ENCODE measurements at places on chromosomes 5 and 9.

- DNase-seq = no peak
Measured at GRCh38 chr5:177310332-177310731, 1.4 kb downstream of the MXD3 start.

DNA sequence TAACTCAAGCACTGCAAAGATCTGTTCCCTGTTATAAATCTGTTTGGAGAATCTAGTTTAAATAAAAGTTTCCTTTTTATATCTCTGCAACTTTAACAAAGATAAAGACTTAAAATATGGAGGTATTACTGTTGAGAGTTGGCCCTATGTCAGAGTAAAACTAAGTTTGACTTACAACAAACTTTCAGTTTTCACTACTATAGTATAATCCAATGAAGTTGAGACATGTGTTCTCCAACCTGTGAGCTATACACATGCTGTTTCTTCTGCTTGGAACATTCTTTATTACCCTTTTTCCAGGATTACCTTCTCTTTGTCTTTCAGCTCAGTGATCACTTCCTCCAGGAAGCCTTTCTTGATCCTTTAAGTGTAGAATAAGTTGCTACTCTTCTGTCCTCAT is 1109.3 kb downstream of the MAT2B start:
- DNase-seq = no peak

- no peak for DNase-seq
Measured at GRCh38 chr5:120236360-120236759, 227.7 kb upstream of the PRR16 start.

- DNase-seq = no peak
Measured at GRCh38 chr5:50292735-50293394, 148.2 kb downstream of the EMB start.

- no peak for DNase-seq
Measured at GRCh38 chr9:98580956-98581355, 127.8 kb downstream of the GABBR2 start.

DNA sequence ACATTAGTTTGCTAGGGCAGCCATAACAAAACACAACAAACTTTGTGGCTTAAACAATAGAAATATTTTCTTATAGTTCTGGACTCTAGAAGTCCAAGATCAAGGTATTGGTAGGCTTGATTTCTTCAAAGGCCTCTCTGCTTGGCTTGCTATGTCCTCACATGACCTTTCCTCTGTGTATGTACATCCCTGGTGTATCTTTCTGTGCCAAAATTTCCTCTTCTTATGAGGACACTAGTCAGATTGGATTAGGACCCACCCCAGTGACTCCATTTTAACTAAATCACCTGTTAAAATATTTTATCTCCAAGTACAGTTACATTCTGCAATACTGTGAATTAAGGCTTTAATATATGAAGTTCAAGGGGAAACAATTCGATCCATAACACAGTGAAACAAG is 168.9 kb upstream of the CCNH start:
- DNase-seq = no peak

DNA sequence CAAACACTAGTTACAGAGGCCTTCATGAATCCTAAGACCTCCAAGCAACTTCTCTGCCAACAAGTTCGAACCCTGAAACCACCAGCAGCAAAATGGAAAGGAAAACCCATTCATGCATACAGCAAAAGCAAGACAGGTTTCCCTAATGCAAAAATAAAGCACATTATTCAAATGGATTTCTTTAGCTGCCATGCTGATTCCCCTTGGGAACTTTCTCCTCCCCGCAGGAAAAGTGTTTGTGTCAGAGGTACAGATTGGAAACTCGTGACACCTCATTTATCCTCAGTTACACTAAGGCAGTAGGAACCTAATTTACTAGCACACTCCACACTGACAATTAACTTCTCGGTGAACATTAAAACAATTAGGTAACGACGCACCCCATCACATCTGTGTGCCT is 63.4 kb downstream of the TLE1 start:
- no peak for DNase-seq

DNA sequence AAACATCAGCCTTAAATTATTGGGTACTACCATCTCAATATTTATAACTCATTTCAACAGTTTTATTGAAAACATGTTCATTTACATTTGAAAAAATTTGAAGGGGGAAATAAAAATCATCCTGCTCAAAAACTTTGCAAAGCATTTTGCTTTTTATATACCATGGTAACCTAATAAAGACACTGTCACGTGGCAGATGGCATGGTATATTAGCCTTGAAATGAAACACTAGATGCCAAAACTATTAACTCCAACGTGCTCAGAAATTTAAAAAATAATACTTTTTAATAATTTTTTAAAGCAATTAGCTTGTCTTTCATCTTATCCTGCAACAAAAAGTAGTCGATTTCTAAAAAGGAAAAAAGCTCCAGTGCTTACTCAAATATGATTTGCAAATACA is 88.6 kb upstream of the NFIB start:
- no peak for DNase-seq

DNA sequence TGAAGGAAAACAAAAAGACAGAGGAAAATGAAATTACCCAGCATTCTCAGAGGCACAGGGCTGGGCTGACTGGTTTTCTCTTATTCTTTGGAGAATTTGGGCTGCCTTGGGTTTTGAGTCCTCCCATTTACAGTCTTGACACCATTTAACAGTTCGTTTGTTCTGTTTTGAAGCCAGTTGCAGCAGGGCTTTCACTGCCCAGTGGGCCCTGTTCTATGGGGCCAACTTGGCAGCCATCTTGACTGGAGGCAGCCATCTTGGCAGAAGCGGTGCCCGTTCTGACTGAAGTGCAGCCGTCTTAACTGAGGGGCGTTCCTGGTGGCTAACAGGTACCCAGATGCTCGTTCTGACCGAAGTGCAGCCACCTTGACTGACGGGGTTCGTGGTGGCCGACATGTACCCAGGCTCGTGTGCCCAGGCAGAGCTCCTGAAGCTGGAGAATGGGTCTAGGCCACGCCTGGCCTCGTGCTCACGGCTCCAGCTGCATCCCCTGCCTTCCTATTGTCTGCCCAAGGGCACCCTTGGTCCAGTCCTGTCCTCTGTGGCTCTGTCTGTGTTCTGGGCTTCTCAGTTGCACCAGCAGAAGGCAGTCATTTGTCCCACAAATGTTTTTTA is 164.4 kb downstream of the GAPVD1 start:
- no peak for DNase-seq

DNA sequence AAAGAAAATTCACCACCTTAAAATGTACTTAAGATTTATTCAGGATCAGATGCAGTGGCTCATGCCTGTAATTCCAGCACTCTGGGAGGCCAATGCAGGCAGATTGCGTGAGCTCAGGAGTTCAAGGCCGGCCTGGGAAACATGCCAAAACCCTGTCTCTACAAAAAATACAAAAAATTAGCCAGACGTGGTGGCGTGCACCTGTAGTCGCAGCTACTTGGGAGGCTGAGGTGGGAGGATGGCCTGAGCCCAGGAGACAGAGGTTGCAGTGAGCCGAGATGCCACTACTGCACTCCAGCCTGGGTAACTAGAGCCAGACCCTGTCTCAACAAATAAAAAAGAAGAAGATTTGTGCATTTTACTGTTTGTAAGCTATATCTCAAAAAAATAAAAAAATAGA is 34.7 kb upstream of the GFPT2 start:
- DNase-seq = no peak

DNA sequence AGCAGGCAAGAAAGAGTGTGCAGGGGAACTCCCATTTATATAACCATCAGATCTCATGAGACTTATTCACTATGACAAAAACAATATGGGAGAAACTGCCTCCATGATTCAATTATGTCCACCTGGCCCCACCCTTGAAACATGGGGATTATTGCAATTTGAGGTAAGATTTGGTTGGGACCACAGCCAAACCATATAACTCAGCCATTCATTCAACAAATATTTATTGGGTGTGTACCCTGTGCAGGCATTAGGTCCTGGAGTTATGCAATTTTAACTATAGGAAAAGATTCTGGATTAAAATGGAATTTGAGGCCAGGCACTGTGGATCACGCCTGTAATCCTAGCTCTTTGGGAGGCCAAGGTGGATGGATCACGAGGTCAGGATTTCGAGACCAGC is 124.2 kb upstream of the GAS1 start:
- no peak for DNase-seq

GRCh38 chr5:178340187-178340586 is 107.6 kb upstream of the PHYKPL start:
- no peak for DNase-seq

DNA sequence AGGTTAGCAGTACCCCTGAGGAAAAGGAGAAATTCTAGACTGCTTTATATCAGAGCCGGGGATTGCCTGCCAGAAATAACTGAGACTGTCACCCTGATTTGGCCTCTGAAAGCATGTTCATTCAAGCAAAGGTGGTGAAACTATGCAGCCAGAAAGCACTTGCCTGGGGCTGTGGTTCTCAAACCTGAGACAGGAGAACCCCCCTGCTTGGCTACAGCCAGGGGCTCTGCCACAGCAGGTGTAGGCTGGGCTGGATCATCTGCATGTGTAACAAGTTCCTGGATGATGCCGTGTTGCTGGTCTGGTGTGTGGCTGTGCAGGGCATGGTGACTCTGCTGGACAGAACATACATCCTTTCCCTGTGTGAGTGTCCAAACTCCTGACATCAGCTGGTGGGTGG is 157.8 kb downstream of the NXNL2 start:
- no peak for DNase-seq

DNA sequence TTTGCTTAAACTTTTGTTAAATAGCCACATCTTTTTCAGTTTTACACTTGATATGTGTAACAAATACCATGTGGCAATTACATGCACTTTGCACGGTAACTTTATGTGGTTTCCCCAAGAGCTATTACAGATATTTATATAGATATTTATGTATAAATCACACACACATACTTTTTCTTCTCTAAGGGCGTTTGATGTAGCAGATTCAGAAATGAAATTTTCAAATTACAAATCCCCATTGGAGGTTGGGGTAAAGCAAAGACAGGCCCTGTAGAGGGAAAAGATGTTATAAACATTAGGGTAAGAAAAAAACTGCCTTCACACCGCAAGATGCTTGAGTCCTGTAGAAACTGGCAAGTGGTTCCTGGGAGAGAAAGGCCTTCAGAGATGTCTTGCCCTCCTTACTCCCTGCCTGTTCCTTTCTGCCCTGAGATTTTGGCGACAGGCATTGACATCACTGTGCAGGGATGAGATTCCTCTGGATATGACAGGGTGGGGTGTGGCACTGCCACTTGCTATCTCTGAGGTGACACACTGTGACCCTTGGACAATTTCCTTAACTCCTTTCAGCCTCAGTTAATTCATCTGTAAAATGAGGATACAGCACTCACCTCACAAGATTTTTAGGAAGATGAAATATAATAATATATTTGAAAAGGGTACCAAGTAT is 177.9 kb upstream of the TUT7 start:
- DNase-seq = no peak

DNA sequence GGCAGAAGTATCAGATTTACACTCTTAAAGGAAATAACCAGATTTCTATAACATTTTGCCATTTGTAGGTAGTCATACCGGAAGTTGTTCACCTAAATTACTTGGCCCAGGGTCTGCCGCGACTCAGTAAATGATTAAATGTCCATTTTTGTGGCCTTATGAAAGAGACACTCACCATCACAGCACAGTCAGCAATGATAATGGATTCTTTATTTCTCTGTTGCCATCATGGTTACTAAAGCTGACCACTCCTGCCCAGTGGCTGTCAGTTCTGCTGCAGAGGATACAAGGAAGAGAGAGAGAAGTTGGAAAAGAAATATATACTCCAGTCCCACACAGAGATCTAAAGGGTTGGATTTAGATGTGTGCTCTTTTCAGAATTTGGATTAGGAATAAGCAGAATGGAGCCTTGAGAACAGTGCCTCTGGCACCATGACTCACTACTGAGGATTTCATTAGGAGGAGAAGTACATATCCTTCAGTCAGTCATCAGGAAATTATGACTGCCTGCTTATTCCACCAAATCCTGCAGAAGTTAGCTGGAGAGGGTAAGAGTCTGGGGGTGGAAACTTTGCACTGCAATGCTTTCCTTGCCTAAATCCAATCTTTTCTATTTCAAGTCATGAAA is 72.8 kb upstream of the EFNA5 start:
- no peak for DNase-seq

- DNase-seq = no peak
Measured at GRCh38 chr5:65961633-65962032, 35.3 kb downstream of the ERBIN start.

DNA sequence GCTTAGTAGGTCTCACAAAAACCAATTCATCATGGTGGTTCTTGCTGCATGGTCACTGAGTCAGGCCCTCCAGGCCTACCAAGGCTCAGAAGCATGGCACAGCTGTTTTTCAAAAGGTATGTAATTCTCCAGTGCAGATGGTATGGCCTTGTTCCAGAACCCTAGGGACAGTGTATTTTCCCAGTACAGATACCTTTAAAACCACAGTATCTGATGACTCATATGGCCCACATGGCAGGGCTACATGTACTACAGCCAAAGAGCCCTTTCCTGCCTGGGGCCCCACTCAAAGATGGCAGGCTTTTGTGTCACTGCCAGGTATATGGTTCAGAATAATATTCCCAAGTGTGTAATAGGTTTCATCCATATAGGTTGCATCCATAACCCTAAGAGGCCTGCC is 16.5 kb downstream of the CSF2 start:
- no peak for DNase-seq
